Pons (tissue), 1 donor: ENCODE measurements at places on chromosomes 2 and 18.
A peak's percentile ranks its signal among the peaks of the same experiment; 100 is the strongest.

DNA sequence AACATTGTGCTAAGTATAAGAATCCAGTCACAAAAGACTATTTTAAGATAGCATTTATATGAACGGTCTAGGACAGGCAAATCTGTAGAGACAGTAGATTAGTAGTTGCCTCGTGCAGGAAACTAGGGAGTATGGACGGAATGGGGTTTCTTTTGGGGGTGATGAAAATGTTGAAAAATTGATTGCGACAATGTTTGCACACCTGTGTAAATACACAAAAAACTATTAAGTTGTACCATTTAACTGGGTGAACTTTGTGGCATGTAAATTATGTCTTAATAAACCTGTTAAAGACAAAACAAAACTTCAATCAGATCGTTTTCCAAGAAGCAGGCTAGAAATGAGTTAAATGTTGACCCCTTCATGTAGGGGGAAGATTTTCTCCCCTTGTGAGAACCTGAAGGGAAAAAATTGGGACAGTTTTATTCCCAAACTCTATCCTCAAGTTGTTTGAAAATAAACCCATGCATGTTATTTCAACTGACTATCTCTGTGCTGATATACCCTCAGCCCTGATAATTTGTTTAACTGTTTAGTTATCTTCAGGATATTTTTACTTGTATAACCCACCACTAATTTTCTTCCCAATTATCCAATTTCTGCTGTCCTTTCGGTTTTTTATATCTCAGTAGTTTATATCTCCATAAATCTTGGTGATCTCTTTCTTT is 87.2 kb downstream of the CAMKMT start:
- DNase-seq, result no peak

DNA sequence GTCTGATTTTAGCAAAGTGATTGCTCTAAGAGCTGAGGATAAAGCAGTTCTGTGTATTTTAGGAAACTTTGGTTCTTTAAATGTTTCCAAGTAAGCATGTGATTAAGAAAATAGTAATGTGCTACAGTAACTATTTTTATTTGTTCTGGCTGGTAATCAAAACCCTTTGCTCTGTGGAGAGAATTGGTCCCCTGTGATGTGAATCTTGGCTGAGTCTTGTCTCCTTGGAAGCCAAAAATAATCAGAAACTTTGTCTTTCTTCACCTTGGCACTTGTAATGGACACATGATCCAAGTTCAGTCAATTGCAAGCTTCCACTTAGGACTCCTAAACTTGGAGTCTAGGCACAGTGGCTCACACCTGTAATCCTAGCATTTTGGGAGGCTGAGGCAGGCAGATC is 422.7 kb upstream of the CDH20 start:
- DNase-seq, result no peak

DNA sequence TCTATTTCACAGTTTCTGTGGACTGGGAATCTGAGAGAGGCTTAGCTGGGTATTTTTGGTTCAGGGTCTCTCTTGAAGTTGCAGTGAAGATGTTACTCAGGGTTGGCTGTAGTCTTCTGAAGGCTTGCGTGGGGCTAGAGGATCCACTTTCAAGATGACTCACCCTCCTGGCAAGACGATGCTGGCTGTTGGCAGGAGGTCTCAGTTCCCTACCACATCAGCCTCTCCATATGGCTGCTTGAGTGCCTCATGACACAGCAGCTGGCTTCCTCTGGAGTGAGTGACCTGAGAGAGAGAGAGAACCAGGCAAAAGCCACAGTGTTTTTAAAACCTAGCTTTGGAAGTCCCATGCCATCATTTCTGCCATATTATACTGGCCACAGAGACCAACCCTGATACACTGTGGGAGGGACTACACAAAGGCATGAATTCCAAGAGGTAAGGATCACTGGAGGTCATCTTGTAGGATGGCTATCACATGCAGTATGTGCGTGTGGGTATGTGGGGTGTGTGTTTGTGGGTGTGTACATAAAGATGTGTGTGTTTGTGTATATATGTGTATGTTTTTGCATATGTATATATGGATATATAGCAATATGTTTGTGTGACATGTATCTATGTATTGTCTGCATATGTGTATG is 25.1 kb downstream of the DNPEP start:
- DNase-seq, result peak; percentile 47

DNA sequence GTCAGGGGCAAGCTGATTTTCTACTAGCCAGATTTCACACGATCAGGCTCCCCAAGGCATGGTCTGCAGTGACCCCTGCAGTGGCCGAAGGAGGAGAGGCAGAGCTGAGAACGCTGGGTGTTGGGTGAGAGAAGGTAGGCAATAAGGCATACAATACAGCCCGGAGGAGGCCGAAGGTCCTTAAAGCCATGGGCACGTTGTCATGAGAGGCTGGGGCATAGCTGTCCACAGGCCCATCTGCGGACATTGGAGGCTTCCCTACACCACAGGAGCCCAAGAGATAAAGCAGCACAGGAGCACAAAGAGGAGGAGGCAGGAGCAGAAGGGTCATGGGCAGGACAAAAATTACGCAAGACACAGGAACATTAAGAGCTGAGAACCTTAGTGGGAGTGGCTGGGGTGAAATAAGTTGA is 16.7 kb upstream of the BZW1 start:
- DNase-seq, result no peak

DNA sequence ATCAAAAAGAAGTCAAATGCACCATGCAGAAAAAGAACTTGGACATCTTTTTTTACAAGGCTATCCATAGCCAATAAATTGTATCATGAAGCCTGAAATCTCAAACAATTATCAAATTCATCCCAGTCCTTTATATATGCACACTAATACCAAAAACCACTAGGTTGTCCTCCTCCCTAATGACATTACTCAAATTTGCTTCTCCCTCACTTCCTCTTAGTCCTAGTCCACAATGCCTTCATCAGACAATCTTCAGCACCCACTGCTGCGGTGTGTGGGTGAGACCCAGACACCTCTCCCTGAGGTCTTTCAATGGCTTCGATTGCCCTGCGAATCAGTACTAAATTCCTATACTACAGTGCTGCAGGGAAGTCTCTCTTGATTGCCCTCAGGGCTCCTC is 58.1 kb downstream of the CLASP1 start:
- DNase-seq, result no peak

GRCh38 chr2:239173301-239173700 is 227.5 kb downstream of the HDAC4 start:
- no peak for DNase-seq

DNA sequence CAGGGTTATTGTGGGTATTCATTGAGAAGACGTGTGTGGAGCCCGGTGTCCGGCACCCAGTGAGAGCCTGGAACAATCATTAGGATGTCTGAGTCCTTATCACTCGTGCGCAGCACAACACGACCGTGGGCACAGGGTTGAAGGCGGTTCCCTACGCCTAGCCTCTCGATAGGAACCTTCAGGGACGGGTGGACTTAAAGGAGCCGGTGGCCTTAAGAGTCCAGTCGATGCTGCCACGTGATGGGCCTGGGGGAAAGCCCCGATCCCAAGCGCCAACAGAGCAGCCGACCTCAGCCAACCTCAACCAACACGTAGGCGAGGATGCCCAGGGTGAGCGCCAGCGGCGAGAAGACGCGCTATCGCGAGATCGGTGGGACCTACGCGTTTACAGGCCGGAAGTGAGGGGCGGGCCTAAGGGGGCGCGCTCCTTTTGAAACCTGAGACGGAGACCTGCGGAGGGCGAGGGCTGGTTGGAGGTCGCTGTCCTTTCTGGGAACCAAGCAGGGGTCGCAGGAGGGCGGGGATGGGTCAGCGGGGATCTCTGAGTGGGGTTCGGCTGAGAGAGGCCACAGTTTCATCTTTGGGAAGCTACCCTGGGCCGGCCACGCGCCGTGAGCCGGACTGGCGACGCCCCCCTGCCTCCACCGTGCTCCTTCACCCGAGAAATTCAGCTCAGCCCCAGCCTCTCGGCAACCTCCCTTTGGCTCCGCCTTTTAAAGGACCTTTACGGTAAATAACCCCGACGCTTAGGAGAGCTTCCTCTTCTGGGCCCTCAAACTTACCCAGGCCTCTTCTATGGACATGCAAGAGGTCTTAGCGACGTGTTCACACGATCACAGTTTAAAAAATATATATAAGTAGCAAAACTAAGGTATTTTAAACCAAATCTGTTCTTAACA is 28.3 kb downstream of the WNT10A start:
- peak; percentile 61 for DNase-seq

DNA sequence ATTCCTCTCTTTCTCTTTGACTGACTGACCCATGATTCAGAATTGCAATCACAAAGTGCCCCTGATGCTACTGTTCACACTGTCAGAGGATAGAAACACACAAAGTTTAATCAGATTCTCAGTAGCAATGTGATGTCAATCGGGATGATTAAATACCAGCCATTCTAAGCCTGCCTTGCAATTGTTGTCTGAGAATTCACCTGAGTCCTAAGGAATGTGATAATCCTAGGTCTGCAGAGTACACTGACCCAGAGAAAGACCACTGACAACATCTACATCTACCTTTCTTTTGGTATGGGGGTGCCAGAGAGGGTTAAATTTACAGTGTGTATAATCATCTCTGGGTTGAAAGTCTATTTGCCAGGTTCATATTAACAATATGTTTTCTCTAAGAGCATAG is 883.3 kb downstream of the NRXN1 start:
- no peak for DNase-seq

DNA sequence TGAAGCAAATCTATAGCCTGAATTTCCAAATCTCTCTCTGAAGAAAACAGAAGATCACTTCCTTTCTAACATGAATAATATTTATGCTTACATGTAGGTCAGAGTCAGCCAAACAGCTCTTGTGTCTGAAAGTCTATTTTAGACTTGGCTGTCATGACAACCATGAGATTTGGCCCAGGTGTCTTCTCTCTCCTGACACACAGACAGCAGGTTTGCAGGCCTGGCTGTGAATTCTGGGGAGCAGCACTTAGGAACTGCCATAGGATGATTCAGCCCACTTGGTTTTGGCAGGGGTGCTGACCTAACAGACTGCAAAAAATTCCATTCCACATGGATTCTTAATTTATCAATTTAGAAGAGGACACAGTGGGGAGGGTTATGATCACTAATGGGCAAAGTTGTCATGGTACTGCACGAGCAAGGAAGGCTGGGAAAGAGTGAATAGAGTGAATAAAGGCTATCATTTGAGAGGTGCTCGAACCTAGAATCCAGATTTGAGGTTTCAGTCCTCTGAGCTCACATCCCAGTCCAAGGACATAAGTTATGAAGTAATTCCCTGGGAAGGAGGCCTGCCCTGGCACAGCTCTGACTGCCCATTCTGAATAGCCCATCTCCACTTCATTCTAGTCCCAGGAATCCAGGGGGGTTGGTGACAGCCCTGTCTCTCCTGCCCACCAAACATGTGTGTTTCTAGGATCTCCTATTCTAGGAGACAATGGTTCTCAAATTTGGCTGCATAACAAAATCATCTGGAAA is 453.9 kb upstream of the TRIB2 start:
- DNase-seq, result no peak

- no peak for DNase-seq
Measured at GRCh38 chr18:45104049-45104395, 423.3 kb downstream of the SETBP1 start.

GRCh38 chr18:28127763-28128658 is 48.9 kb downstream of the CDH2 start:
- no peak for DNase-seq

DNA sequence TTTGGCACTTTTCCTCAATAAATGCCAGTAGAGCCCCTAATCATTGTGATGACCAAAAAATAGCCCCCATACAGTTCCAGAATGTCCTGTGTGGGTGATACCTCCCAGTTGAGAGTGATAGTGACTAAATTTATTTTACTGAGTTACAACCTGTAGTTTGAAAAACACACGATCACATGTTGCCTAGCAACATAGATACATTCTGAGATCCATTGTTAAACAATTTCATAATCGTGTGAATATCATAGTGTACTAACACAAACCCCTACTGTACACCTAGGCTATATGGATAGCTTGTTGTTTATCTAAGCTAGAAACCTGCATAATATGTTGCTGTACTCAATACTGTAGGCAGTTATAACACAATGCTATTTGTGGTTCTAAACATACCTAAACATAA is 30.6 kb downstream of the KCMF1 start:
- no peak for DNase-seq
